ENCODE measurements at places on chromosomes 12 and 14. TPM values are rescaled to one million over a fixed set of nuclear protein-coding genes. Genes with fewer than 3 reads are reported as not detected.

The ABCC9 gene
- polyA plus RNA-seq: 21.2 TPM

The REC8 gene
- polyA plus RNA-seq: 50.0 TPM

The STAC3 gene
- 3.3 TPM for polyA plus RNA-seq

The GLT1D1 gene
- polyA plus RNA-seq: 2.0 TPM

The TAS2R8 gene
- polyA plus RNA-seq: not detected

The TMEM63C gene
- 0.79 TPM for polyA plus RNA-seq

The CMKLR1 gene
- polyA plus RNA-seq: 4.5 TPM

Data from right renal cortex interstitium (tissue), 3 donors.